Cerebellar nuclear complex (tissue), 1 donor: ENCODE measurements at places on chromosomes 1 and 21.

GRCh38 chr1:94239796-94240195 lies 2.4 kb upstream of the ARHGAP29 start:
- no peak for DNase-seq

GRCh38 chr1:226643177-226643576 lies 94.6 kb downstream of the STUM start:
- DNase-seq: no peak

- no peak for DNase-seq
Measured at GRCh38 chr1:151542710-151543129, 2.6 kb downstream of the TUFT1 start.

GRCh38 chr1:109438798-109439297 lies 12.6 kb upstream of the PSMA5 start:
- DNase-seq: no peak

- no peak for DNase-seq
Measured at GRCh38 chr1:237834461-237834860, 56.3 kb downstream of the ZP4 start.

- DNase-seq: no peak
Measured at GRCh38 chr1:165408518-165408917, 36.4 kb downstream of the RXRG start.

- no peak for DNase-seq
Measured at GRCh38 chr1:182473556-182473955, 23.6 kb downstream of the RGSL1 start.

DNA sequence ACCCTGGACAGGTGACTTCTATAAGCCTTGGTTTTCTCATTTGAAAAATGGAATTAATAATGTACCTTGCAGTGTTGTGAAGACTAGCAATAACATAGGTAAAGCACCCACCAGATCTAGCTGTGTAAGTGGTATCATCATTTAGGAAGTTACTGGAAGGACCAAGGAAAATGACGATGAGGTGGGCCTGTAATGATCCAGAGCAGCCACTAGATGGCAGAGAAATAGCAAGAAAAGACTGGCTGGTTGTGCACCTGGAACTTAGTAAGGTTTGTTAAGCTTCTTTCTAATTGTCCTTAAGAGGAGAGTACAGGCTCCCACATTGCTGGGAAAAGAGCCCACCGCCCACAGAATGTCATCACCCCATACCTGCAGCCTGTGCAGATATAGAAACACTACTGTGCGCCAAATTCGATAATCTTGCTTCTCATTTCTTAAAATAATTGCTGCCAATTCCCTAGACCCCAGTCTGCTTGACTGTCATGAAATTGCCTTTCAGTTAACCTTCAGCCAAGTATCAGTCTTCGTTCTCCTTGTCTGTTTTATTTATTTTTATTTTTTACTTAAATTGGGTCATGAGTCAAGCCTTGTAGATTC lies 37.2 kb downstream of the WNT4 start:
- no peak for DNase-seq

DNA sequence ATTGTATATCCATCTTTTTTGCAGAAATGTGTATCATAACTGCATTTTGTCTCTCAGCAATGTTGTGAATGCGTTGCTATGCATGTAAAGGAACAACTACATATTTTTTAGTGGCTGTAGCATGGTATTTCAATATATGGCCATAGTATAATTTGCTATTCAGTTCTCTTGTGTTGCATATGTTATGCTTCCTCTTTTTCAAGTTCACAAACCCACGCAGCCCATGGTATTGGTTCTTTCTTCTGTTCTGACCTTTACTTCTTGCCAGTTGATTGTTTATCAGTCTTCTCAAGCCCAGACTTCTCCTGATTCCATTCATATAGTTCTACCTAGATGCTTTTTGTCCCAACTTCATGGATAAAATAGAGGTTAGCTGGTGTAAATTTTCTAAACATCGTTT lies 6.1 kb downstream of the SLC22A15 start:
- no peak for DNase-seq
